ENCODE measurements at places on chromosomes 2 and 18. TPM values are rescaled to one million over a fixed set of nuclear protein-coding genes. Genes with fewer than 3 reads are reported as not detected.

SRD5A2 gene
- total RNA-seq = not detected

C2orf66 gene
- total RNA-seq = not detected

KCNJ3 gene
- total RNA-seq = not detected

GRHL1 gene
- total RNA-seq = 0.37 TPM

RPL37A gene
- total RNA-seq = 4,723 TPM

SP140L gene
- total RNA-seq = 7.1 TPM

DYNAP gene
- not detected for total RNA-seq

PSMA8 gene
- total RNA-seq = not detected

GREB1 gene
- total RNA-seq = 1.3 TPM

RAPGEF4 gene
- total RNA-seq = 1.9 TPM

VWC2L gene
- total RNA-seq = not detected

All from smooth muscle cell of bladder (primary cell).